ENCODE measurements at places on chromosomes 5 and 9.

GRCh38 chr5:145680767-145681166 is 154.4 kb downstream of the PRELID2 start:
- H3K27ac ChIP-seq, result no peak overlapping the region
- H3K36me3 ChIP-seq, result no peaks in the 10 kb centered on the region
- H3K27me3 ChIP-seq, result no peaks in the 10 kb centered on the region
- no peak for DNase-seq
- no peak overlapping the region for H3K4me3 ChIP-seq
- H3K4me1 ChIP-seq, result peaks cover 10% of the 10 kb centered on the region

DNA sequence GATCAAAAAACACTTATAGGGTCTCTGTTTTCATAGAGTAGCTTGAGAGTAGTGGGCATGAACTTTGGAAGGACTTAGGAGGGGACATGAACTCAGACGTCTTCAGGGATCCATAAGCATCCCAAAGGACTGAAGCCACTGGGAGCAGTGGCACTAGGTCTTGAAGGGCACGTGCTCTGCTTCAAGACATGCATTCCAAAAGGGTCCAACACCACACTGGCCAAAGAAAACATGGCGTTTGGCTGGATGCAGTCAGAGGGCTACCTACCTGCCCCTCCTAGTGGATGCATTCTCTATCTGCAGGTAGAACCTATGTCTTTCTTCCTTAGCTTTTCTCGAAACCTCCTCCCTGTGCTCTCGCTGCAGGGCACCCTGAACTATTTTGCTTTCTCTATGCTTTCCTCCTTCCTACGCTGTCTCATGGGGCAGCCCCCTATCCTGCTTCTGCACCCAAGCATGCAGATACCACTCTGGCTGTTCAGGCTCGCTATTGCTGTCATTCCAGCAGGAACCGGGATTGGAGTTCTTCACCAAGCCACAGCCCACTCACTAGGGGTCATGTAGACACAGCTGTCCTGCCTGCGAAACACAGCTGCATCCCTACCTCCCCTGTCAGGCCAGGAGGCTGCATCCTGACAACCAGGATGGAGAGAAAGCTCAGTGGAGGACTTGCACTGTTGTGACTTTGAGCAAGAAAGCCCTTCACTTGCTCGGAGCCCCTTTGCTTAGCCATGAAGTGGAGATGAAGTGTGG is 11.9 kb downstream of the FAM240B start:
- no peak for DNase-seq
- peaks cover 27% of the 10 kb centered on the region for H3K27me3 ChIP-seq
- no peaks in the 10 kb centered on the region for H3K4me1 ChIP-seq
- no peak overlapping the region for H3K4me3 ChIP-seq
- no peaks in the 10 kb centered on the region for H3K36me3 ChIP-seq

DNA sequence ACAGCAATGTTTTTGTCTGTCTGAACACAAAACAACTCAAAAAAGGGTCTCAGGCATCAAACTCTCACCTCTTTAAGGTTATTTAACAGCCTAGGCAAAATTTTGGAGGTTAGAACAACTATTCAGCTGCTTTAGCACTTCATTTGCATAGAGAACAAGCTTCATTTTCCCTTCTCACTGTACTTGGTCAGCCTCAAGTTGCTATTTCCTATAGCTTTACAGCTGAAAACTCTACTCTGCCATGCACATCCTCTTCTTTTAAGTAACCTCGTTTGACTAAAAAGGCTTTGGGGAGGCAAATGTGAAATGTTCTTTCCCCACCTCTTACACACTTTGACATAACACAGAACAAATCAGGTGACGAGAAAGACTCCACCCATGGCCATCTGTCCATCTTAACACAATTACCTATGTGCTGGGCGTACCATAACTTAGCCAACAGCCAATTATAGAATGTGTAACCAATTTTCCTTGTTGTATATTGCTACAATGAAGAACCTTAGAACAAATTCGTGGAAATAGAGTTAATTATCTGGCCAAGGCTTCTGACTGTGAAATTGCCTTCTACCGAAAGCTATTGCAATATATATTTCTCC is 195.7 kb downstream of the DCP2 start:
- no peak overlapping the region for H3K27ac ChIP-seq
- DNase-seq, result no peak
- no peaks in the 10 kb centered on the region for H3K4me1 ChIP-seq
- peaks cover 14% of the 10 kb centered on the region for H3K27me3 ChIP-seq
- no peak overlapping the region for H3K4me3 ChIP-seq

- H3K4me1 ChIP-seq, result peaks cover 5% of the 10 kb centered on the region
- H3K27me3 ChIP-seq, result no peaks in the 10 kb centered on the region
- H3K27ac ChIP-seq, result no peak overlapping the region
- no peak for DNase-seq
- H3K4me3 ChIP-seq, result no peak overlapping the region
- no peaks in the 10 kb centered on the region for H3K36me3 ChIP-seq
Observed at GRCh38 chr5:95669540-95669939, 13.3 kb downstream of the SPATA9 start.

DNA sequence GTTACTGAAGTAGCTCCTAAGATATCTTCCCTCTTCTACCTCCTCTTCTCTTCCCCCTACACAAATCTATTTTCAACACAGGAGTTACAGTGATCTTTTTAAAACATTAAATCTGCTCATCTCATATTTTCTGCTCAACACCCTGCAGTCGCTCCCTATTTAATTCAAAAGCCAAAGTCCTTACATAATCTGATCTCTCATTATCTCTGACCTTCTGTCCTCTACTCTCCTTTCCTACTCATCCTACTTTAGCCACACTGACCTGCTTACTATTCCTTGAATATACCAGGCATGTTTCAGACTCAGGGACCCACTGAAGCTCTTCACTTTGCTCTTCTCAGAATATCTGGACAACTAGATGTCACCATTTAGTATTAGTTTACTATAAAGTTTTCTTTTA is 87.9 kb downstream of the YTHDC2 start:
- H3K27ac ChIP-seq, result no peak overlapping the region
- H3K4me3 ChIP-seq, result no peak overlapping the region
- peaks cover 6% of the 10 kb centered on the region for H3K4me1 ChIP-seq
- peaks cover 15% of the 10 kb centered on the region for H3K27me3 ChIP-seq
- H3K36me3 ChIP-seq, result no peaks in the 10 kb centered on the region
- DNase-seq, result no peak

DNA sequence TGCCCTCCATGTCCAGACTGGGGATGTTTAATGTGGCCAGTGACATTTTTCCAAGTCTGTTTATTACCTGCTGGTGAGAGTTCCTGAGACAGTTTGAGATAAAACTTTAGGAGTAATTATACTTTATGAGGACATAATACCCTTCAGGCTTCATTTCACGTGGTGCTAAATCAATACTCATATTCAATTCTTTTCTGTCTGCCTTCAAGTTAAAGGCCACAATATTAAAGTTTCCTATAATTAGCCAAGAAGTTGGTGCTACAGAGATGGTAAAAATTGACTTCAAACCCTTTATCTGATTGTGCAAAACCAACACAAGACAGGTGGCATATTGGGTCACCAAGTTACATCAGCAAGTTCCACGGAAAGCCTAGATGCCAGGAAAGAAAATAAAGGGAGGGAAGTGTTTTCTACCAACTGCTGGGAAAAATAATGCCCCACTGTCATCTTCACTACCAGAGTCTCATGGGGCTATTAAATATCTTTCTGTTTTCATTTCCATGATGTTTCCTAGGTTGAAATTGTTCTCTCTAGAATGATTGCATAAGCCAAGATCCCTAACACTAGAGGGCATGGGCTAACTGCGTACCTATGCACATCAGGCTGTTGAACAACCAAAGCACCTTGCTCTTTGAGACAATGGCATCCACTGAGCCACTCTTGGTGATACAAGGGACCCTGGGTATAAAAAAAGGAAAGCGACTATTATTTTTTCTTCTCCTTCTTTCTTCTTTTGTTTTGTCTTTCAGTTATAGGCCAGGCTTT is 68.7 kb downstream of the INSYN2B start:
- H3K27me3 ChIP-seq, result no peaks in the 10 kb centered on the region
- DNase-seq, result no peak
- H3K36me3 ChIP-seq, result peaks cover 4% of the 10 kb centered on the region
- peaks cover 8% of the 10 kb centered on the region for H3K4me1 ChIP-seq

DNA sequence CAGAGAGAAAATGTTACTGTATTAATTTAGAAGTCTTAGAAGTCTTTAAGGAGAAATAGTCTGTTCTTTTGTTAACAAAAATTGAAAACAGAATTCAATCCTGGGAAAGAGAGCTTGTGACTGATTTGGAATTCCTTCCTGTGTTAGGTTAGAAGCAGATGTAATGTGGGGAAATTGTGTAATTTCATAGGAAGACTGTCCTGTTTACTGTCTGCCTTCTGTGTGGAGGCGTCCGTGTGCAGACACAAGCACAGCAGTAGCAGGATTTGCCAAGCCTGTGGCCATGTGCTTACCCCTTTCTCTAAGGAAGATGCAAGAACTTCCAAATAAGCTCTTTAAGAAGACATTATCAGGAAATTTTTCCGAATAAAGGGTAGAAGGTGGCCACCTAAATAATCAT is 36.7 kb upstream of the F2R start:
- no peak overlapping the region for H3K4me3 ChIP-seq
- peaks cover 9% of the 10 kb centered on the region for H3K4me1 ChIP-seq
- H3K36me3 ChIP-seq, result peaks cover 18% of the 10 kb centered on the region
- H3K27ac ChIP-seq, result no peak overlapping the region

GRCh38 chr5:24161559-24161958 is 483.2 kb downstream of the CDH10 start:
- H3K4me1 ChIP-seq, result no peaks in the 10 kb centered on the region
- no peaks in the 10 kb centered on the region for H3K36me3 ChIP-seq
- no peak overlapping the region for H3K4me3 ChIP-seq
- H3K27me3 ChIP-seq, result no peaks in the 10 kb centered on the region
- no peak overlapping the region for H3K27ac ChIP-seq
- DNase-seq, result no peak
